Activated CD8-positive, alpha-beta memory T cell treated with anti-CD3 and anti-CD28 coated beads for 48 hours (primary cell): ENCODE measurements at places on chromosomes 6 and 20.

DNA sequence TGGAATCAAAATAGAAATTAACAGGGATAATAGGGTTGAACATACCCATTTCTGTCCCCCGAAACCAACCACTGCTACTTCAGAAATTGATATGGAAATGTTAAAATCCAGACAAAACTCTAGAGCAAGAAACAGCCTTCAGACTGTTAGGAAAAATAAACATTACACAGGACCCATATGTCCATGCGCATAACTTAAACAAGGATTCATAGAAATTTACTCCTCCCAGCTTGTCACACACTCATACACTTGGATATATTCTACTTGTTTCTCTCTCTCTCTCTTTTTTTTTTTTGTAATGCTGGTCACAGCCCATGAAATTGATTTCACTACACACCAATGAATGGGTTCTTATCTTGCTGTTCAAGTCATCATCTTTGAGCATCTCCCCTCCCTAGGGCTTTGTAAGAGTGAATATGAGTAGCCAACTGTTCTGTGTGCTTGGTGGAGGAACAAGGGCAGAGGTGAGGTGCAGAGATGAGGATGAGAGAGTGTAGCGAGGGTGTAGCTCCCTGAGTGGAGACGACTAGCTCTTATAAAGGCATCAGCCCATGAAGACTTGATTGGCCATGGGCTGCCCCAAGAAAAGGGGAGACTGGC is 61.8 kb upstream of the MLN start:
- no peak for DNase-seq

- no peak for DNase-seq
Observed at GRCh38 chr6:138590796-138591709, 91.8 kb upstream of the NHSL1 start.

DNA sequence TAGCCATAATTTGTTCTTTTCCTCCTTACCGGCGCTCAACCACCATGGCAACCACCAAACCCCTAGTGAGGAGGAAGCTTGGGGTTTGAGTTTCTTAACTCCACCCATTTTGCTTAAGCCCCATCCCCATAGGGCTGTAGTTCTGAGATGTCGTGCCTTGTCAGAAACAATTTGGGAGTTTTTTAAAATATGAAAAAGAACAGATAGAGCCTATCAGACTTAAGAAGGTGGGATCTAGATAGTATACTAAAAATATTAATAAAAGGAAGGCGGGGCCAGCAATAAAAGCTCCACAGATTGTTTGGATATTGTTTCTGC is 5.6 kb downstream of the BRD2 start:
- no peak for DNase-seq

DNA sequence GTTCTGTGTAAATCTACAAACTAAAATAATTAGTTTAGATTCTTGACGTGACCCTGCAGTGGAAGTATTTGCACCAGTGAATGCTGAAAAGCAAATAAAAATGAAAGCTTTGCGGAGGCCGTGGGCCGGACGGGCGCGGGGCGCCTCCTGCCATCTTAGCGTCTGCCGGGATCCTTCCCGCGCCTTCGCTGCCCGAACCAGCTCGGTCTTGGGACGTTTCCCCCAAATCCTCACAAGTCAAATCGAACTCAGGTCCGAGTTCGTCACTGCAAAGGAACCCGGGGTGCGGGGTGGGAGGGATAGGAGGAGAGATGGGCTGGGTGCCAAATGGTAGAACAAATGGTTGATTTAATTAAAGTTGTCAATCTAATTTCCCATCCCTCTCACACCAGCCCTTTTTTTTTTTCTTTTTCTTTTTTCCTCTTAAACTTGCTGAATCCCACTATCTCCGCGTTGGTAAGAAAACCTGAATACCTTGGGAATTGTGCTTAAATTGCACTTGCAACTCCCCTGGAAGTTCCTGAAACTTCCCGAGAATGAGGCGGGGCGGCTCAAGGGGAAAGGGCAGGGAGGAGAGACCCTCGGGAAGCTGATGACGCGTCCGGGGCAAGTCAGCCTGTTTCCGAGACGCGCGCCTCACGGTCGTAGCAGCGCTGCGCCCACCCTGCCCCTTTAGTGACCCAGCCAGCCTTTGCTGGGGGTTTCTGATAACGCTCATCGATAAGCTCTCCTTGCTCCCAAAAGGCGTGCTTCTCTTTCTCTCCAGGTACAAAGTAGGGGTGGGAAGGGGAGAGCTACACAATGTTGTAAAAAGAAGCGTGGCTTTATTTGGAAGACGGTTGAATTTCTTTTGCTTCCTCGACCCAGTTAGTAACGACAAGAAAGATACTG is 1.8 kb downstream of the GJA1 start:
- DNase-seq = no peak

- no peak for DNase-seq
Observed at GRCh38 chr6:3388786-3389185, 68.1 kb downstream of the SLC22A23 start.

GRCh38 chr6:111602481-111603011 is 3.1 kb downstream of the TRAF3IP2 start:
- DNase-seq = no peak

- no peak for DNase-seq
Observed at GRCh38 chr6:84798257-84798656, 33.9 kb upstream of the TBX18 start.

GRCh38 chr6:33429750-33430052 is 9.8 kb downstream of the SYNGAP1 start:
- no peak for DNase-seq

DNA sequence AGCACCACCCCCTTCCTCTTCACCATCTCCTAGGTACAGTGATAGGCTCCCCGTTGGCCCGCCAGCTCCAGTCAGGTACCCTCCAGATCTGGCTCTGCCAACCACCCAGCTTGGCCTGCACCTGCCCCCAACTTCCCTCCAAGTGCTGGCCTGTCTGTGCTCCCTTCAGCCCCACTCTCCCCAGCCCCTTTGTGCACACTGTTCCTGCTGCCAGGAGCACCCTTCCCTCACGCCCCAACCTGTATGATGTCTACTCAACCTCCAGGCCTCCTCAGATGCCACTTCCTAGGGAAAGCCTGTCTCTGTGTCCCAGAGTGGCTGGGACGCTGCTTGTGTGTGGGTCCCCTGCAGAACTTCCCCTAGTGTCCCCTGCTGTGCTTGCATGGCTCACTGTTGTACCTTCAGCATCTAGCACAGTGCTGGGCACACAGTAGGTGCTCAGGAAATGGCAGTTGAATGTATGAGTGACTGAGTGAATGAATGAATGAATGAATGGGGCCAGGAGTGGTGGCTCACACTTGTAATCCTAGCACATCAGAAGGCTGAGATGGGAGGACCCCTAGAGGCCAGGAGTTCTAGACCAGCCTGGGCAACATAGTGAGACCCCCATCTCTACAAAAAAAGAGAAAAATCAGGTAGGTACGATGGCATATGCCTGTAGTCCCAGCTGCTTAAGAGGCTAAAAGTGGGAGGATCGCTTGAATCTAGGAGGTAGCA is 3.0 kb downstream of the ZBP1 start:
- no peak for DNase-seq

DNA sequence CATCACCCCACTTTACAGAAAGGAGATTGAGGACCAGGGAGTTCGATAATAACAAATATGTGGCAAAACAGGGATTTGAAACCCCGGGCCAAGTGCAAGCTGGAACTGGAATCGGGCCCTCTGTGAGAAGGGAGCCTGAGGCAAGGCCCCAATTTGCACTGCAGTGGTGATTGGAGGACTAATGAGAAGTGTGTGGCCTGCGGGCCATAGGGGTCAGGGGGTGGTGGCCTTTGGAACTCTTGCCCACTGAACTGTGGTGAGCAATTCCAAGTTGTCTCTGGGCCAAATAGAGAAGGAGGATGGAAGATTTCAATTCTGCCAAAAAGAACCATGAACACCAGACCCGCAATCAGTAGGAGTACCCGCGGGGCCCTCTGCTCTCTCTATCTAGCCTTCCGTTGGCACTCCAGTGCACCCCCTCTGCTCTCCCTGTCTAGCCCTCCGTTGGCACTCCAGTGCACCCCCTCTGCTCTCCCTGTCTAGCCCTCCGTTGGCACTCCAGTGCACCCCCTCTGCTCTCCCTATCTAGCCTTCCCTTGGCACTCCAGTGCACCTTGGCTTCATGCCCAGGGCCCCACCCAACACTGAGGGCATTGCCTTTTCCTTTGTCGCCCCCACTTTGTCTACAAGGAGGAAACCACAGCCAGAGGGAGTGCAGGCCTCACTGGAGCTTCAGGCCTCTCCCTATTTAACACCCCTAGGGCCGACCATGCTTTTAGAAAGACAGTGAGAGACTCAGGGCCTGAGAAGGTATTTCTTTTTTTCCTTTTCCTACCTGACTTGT is 6.0 kb upstream of the PTPRA start:
- no peak for DNase-seq

DNA sequence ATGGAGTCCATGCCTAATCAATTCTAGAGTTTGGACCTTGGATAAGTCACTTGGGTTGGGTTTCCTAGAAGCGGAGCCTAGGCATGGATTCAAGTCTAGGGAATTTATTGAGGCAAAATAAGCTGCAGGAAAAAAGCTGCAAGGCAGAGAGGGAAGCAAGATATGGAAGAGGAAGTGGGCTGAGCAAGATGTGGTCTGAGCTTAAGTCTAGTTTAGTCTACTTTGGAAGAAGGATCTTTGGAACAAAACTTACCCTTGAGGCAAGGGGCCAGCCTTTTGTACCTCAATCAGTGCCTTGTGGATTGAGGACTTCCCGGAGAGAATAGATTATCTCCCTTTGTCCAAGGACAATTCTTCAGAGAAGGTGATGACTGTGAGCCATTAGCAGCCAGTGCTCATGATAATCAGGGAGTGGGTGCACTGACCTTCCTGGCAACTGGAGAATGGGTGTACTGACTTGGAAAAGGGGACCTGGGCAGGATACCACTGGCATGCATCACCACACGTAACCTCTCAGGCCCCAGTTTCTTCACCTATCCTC is 10.9 kb downstream of the ZSCAN9 start:
- no peak for DNase-seq

GRCh38 chr6:30726506-30727413 is 6.6 kb downstream of the TUBB start:
- DNase-seq = no peak

DNA sequence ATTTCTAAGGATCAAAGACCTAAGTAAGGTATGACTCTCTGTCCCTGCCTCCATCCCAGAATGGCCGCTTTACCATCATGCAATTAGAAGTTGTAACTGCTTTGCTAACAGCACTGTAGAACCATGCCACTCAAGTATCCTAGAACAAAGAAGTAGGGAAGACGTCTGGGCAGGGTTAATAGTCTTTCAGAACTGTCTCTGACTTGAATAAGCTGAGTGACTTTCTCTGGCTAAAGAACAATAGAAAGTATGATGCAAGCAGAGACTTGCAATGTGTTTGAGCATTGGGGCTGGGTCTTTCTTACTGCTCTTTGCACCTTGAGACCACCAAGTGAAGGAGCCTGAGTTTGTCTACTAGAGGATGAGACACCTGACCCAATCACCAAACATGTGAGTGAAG is 279.6 kb upstream of the JAG1 start:
- DNase-seq = no peak

- DNase-seq = no peak
Observed at GRCh38 chr6:36717871-36718540, 20.4 kb downstream of the RAB44 start.

DNA sequence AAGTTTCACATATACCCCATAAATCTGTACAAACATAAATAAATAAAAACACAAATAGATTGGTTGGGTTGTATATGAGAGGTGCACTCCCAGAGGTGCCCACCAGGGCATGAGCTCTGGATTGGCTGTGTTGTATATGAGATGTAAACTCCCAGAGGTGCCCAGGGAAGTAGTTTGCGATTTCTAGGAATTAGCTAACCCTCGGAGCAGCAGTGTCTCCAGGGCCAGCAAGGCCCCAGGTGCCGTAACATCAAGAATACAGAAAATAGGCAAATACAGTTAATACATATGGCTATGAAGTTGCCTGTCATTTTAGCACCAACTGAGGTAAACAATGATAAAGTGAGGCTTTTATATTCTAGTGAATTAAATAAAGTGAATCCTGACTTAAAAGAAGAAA is 5.4 kb upstream of the GINM1 start:
- DNase-seq = no peak

DNA sequence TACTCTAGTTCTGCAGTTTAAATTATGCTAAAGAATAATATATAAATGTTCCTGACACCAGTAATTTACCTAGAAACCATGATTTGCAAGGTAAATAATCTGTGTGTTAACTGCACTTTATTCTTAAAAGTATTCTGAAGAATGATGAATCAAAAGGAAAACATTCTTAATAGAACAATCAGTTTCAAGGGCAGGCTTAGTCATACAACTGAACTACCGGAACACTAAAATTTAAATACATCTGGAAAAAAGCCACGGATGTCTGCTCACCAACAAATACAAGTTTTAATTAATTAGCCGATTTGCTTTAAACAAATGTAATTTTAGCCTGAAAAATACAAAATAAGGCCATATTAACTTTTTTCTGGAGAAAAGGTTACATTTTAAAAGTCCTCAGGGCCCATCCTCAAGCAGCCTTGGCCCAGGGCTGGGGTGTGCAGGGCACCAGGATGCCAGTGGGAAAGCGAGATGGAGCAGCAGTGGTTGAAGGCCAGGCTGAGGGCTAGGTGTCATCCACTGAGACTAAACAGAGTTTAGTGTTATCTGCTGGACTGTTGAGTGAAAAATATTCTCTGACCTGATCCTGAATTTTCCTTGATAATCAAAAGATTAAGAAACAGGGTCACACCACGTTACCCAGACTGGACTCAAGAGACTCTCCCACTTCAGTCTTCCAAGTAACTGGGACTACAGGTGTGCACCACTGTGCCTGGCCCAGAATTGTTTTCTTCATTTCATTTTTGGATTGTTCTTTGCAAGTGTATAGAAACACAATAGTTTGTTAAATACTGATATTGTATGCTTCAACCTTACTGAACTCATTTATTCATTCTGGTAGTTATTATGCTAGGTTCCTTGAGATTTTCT is 88.2 kb upstream of the DST start:
- DNase-seq = no peak

DNA sequence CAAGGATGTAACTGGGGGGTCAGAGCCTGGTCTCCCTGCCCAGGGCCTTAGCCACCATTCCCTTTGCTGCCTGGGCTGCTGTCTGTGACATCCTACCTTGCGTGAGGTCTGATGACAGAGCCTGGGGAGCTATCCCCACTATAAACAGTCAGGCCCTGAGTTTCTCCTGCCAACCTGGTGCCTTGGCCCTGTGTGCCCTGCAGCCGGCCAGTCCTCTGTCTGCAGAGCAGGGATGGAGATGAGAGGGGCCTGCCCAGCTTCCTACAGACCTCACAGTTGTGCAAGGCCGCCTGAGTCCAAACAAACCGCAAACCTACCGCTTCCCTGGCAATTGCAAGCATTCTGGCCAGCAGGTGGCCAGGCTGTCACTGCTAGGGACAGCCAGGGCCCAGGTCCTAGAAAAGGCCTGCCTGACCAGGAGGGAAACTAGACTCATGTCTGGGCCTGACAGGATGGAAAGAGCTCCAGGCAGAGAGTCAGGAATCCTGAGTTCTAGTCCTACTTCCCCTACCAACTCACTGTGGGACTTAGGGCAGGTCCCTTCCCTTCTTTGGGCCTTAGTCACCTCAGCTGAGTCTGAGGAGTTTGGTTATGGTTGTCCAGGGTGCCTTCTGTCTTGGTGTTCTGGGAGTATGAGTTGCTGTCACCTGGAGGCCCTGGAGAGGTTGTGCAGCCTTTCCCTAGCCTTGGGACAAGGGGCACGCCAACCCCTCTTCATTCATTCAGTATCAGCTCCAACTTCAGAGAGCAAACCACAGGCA is 86.2 kb downstream of the VEGFA start:
- DNase-seq = no peak
